Osteocyte (in vitro differentiated cells): ENCODE measurements at places on chromosomes 16 and 17. TPM values are rescaled to one million over a fixed set of nuclear protein-coding genes. Genes with fewer than 3 reads are reported as not detected.
A peak's percentile ranks its signal among the peaks of the same experiment; 100 is the strongest.

TNFRSF13B gene
- total RNA-seq, result not detected in 2 replicates

DNAH17 gene
- total RNA-seq, result 0.52 and 0.54 TPM in 2 replicates

KRTAP4-3 gene
- not detected in 2 replicates for total RNA-seq

OR4D1 gene
- 0.11 TPM in 1 of 2 replicates, not detected in the other for total RNA-seq

PROCA1 gene
- total RNA-seq, result 2.1 and 3.0 TPM in 2 replicates

CCL4 gene
- not detected in 2 replicates for total RNA-seq

DNA sequence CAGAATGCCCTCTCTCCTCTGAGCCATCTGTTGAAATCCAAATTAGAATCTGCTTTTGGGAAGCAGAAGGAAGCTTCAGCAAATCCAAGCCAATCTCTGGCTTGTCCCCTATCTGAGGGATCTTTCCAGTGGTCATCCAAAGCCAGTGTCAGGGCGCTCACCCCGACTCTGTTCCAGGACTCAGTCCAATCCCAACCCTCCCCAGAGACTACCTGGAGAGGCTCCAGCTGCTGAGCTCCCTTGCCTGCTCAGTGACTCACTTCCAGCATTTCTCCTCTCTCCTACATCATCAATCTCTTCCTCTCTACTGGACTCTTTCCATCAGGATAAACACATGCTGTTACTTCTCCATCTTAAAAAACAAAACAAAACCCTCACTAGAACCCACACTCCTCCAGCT lies 2.4 kb downstream of the MATCAP1 start:
- DNase-seq, result no peak

DNA sequence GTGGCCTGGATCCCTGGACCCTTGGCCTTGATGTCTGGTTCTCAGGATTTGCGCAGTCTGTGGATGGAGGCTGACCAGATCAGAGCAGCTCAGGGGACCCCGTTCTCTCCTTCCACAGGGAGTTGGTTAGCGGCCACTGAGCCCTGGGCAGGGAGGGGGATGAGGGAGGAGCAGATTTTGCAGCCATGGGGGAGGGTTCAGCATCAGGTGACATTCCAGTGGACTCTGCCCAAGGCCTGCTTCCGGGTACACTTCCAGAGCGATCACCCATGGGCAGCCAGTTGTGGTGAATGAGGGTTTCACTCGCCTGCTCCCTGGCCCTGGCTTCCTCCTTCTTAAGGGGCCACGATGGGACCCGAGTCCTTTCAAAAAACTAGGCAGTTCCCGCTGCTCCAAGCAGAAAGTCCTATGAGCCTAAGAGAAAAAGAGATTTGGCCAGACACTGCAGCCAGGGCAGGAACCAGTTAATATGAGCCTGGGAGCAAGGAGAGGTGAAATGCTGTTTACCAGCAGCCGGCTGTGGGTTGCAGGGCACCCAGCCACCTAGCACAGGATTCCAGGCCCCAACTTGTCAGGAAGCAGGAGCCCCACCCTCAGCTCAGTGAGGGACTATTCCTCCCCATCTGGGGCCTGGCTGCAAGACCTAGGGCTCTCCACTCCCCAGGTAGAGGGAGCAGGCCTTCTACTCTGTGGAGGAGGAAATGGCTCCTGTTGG lies 4.7 kb upstream of the GPRC5C start:
- DNase-seq, result no peak

DNA sequence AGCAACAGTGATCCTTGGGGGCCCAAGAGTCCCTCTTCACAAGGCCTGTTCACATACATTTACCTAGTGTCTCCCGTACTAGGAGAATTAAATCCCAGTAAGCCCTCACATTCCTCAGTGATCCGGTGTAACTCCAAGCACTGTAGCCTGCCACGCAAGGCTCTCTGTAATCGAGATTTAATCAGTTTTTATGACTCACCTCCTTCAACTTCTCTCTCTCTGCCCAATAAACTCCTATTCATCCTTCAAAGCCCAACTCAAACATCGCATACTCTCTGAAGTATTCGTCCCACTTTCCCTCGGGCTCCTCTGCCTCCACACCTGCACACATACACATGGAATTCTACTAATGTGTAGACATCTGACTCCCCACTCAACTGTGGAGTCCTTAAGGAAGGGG lies 141.8 kb downstream of the CMIP start:
- no peak for DNase-seq

DNA sequence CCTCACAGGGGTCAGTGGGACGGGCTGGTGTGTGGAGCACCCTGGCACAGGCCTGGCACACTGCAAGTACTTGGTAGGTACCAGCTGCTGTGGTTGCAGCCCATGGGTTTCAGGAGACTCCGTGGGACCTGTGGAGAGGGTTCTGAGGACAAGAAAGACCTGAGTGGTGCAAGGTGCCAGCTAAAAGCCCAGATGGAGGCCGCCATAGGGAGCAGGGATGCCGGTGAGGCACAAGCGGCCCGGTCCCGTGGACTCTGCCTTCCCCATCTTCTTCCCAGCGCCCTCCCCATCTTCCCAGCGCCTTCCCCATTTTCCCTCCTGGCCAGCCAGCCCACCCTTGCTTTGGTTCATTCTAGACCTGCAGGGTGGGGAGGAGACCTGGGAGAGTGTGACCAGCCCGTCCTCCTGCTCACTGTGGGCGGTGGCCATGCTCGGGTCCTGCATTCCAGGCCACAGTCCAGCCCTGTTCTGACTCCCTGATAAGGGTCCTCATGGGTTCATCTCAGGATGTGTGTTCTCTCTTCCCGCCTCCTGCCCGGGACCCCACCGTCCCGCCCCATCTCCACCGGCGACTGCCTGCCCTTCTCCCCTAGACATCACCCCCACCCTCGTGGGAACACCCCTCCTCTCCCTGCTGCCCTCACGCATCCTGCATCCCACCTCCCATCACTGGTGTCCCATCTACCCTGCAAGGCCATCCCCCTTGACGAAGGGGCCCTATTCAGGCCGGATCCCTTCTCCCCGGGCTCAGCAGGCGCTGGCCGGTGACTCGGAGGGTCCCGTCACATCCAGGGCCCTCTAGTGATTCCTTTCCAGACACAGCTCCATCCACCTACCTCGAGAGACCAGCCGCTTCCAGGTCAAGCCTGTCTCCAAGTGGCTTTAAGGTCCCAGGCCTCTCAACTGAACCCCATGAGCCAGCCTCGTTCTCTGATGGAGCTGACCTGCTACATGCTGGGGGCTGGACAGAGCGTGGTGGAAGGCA lies 3.4 kb downstream of the ZNF469 start:
- DNase-seq, result no peak

GRCh38 chr16:70375636-70376611 lies 29.2 kb downstream of the DDX19A start:
- DNase-seq, result no peak

GRCh38 chr17:27293359-27293897 lies 486 bp upstream of the WSB1 start:
- DNase-seq, result no peak

DNA sequence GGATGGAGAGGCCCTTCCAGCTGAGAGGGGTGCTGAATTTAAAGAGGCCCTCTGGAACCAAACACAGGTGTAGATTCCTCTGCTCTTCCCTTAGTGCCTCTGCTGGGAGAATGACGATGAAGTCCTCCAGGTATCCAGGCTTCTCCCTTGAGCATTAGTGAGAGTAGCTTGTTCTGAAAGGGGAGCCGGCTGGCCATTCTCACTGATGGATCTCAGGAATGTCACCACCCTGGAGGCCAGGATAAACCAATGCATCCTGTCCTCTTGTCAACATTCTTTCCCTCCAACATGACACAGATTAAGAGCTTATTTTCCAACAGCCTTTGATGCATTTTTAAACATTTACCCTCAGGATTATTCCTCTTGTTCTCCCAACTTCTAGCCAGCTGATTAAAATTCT lies 325.5 kb downstream of the CA10 start:
- no peak for DNase-seq

DNA sequence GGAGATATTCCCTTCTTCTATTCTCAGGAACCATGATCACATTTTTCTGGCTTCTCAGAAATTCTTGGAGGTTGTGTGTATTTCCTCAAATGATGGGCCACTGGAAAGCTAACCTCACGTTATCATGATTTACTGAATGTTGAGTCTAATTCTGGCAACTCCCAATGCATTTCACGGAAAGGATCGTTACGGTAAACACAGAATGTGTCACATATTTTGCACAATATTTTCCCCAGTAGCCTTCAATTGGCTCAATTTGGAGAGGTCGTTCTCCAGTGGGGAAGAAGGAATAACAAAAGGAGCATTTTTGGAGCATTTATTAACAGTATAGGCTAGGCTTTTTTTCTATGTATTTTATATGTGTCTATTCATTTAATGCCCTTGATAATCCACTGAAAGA lies 450.3 kb downstream of the HAPSTR1 start:
- DNase-seq, result no peak

DNA sequence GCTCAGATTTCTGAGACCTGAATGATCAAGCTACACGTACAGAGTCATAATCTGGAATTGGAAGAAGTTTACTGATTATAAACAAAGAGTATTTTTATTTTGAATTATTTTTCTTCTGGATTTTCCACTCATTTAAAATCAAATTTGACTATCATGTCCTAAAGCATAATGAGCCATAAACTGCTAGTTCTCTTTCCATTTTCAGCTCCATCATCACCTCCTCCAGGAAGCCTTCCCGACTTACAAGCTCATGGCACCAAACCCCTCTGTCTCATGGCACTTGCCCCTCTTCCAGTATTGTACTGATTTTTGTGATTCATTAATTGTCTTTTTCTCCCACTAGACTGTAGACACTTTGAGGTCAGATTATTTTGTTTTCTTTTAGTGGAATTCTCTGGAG lies 35.9 kb downstream of the IRX6 start:
- no peak for DNase-seq

DNA sequence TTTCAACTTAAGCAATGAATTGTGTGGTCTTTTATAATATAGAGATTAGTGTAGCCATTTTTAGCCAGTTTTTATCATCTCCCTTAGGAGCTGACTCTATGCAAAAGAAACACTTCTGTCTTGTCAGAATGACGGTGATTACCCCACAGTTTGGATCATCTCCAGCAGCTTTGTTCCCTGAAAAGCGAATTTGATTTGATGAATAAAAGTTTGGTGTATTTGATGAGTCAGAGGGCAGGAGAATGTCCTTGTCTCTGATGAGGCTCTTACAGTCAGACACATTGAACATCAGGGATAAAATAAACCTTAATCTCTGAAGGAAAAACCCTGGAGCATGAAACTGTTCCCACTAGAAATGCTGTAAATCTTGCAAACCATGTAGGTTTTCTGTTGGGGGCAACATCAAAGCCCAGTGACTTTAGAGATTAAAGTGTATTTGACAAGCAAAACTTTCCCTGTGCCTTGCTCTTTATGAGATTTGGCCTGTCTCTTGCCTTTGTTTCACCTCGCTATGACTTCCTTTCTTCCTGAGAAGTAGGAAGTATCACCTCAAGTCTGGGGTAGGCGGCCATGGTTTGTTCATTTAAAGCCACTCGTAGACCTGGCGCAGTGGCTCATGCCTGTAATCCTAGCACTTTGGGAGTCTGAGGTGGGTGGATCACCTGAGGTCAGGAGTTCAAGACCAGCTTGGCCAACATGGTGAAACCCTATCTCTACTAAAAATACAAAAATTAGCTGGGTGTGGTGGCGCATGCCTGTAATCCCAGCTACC lies 209.3 kb downstream of the FTO start:
- DNase-seq, result no peak

- DNase-seq, result no peak
Measured at GRCh38 chr17:9907883-9908648, 3.0 kb upstream of the RCVRN start.

- no peak for DNase-seq
Measured at GRCh38 chr17:83203472-83204221, 124.2 kb downstream of the METRNL start.

- peak; percentile 88 for DNase-seq
Measured at GRCh38 chr16:16014329-16015224, 65.2 kb downstream of the ABCC1 start.

GRCh38 chr16:67277294-67277998 lies 1.9 kb upstream of the PLEKHG4 start:
- DNase-seq, result no peak

DNA sequence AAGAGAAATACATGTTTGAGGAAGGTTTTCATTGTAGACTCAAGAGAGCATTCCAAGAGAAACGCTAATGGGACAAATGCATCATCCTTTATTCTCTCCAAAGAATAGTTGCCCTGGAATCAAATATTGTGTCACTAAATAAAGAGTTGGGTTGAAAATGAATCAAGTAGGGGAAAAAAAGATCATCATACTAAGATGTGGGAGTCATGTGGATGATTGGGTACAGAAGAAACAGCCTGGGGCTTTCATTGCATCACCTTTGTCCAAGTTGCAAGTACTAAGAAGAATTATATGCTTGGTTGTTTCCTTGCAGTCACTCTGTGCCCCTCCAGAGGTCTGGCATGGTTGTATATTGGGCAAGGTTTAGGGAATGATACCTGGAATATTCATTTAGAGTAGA lies 658.9 kb downstream of the TOX3 start:
- no peak for DNase-seq

GRCh38 chr16:70793851-70794502 lies 7.0 kb downstream of the VAC14 start:
- DNase-seq, result no peak

DNA sequence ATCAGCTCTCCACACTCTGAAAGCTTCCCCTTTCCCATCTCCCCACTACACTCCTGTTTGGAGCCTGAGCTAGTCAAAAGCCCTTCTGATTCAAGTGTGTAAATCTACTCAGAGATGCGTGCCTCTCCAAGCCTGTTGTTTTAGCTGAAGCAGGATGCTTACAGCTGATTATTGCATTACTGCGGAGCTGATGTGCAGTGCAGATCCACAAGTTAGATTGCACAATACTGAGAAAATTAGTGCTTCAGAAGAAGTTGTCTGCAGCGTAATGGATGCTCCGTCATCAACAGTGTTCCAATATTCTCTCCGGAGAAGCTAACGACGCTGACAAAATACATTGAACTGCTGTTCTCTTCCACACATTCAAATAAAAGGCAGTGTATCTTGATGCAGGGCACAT lies 44.8 kb upstream of the NLRP1 start:
- DNase-seq, result no peak

- DNase-seq, result no peak
Measured at GRCh38 chr17:54426296-54426886, 474.3 kb upstream of the TOM1L1 start.

DNA sequence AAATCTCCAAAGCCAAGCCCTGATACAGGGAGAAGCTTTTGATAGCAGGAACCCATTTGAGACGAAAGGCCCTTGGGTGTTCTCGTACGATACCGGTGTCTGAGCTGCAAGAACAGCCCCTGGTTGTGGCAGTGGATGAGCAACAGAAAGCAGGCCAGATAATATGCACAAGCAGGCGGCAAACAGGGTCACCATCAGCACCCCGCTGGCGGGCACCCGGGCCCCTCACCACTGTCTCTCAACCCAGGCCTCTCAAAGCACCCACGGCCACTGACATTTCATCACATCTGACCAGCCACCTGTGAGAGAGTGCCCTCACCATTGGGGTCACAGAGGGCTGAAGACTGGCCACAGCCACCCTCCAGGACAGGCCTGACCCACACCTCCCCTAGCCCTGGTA lies 230.4 kb downstream of the C16orf78 start:
- DNase-seq, result peak; percentile 80
